Hypothalamus (tissue), 51 donors: ENCODE measurements at places on chromosomes 1 and 21.

- DNase-seq: no peak
These were observed 216.2 kb upstream of the RUNX1 start for GRCh38 chr21:35265170-35265877.

DNA sequence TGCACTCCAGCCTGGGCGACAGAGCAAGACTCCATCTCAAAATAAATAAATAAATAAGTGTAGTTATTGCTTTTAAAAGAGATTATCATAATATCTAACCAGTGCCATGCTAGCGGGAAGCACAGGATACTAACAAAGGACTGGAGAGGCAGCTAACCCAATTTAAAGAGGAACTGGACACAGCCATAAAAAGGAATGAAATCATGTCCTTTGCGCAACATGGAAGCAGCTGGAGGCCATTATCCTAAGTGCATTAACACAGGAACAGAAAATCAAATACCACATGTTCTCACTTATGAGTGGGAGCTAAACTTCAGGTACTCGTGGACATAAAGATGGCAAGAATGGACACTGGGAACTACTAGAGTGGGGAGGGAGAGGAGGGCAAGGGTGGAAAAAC lies 54.9 kb downstream of the TM2D1 start:
- DNase-seq: no peak

- DNase-seq: no peak
These were observed 4.1 kb upstream of the TIAM1 start for GRCh38 chr21:31348188-31348587.

- DNase-seq: no peak
These were observed 380 bp downstream of the MFN2 start for GRCh38 chr1:11980676-11980972.

DNA sequence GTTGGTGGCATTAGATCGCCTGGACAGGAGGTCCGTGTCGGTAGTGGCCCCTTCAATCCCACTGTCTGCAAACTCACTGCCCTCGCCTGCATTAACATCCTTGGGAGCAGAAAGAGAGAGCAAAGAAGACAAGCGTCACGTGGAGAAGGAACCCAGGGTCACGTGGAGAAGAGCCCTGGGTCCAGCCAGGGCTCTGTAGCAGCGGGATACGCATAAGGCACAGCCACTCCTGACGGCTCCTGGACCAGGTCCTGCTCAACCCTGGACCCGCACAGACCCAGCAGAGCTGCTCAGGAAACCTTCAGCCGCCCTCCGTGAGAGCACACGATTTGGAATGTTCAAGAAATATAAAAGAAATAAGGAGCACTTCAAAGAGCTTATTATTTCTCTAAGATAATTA lies 92.0 kb downstream of the TIAM1 start:
- no peak for DNase-seq

DNA sequence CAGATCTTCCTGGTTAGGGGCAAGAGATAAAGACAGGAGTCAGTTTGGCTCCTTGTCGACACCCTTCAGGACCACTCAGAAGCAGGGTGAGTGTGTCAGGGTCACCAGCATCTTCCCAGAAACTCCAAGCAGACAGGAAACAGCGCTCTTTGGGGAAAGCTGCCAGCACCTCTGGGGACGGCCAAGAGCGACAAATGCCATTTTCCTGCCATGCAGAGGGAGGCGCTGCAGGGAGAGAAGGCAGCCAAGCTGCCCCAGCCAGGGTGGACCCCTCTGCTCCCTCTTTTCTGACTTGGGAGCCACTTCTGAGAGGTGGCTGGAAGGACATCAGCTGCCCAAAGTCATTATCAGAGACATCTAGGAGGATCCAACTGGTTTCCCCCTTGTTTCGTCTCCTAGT lies 29.0 kb downstream of the SIM2 start:
- no peak for DNase-seq

- DNase-seq: no peak
These were observed 142.5 kb downstream of the HS2ST1 start for GRCh38 chr1:87056974-87057373.

DNA sequence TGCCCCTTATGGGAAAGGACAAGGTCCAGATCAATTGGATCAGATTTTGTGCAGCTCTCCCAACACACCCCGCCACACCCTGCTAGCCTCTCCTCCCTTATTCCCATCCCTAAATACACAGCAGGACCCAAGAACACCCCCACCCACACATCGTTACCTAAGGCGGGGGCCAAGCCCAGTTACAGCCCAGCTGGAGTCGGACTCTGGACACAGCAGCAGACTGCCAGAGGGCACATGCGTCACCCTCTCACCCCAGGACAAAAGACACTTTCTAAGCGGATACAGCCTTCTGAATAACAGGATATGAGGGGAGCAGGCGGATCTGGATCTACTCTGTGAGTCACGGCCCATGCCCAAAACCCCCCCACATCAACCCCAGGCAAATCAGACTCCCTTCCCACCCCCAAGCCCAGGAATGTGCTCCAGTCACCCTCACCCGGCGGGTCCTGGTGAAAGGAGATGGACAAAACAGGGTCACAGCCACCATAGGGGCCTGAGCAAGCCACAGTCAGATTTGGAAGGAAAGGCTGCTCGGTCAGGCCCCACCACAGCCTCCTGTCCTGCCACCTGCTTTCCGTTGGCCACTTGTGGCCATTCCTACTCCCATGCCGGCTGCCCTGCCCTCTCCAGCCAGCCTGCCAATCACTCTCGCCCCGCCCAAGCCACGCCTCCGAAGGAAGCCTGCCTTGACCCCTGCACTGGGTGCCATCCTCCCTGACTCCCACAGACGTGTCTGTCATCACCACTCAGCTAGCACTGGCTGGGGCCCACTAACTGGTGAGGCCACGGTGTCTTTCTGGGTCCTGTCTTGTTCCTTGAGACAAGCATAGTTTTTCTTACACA lies 4.0 kb downstream of the S100A16 start:
- DNase-seq: peak; percentile 62

DNA sequence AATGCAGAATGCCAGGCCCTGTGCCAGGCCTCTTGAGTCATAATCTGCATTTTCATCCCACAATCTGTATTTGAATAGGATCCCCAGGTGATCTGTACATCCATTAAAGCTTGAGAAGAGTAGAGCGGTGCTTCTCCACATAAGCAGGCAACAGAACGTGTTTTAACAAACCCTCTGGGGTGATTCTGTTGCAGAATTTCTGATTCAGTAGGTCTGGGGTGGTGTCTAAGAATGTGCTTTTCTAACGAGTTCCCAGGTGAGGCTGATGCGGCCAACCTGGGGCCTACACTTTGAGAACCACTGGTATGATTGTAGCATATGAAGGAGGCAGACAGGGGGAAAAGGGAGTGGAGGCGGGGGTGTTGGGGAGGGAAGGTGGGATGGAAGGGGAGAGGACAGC lies 78.4 kb upstream of the POU3F1 start:
- no peak for DNase-seq

DNA sequence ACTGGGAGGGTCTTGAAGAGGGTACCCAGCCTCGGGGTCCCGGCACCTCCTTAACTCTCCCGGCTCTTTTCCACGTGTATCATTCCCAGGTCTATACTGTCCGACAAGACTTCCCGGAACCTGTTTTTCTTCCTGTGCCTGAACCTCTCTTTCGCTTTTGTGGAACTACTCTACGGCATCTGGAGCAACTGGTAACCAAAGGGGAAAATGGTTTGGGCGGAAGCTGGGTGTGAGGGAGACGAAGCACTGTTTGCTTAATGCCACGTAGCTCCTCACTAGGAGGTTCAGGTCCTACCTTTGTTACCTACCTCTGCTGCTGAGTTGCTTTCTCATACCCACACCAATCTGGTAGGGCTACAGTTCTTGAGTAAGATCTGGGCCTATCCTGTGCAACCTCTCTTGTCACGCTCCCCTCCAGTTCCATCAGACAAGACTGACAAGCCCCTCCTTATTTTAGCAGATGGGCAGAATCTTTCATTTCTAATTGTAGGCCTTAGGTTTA lies 642 bp downstream of the SLC30A7 start:
- no peak for DNase-seq

DNA sequence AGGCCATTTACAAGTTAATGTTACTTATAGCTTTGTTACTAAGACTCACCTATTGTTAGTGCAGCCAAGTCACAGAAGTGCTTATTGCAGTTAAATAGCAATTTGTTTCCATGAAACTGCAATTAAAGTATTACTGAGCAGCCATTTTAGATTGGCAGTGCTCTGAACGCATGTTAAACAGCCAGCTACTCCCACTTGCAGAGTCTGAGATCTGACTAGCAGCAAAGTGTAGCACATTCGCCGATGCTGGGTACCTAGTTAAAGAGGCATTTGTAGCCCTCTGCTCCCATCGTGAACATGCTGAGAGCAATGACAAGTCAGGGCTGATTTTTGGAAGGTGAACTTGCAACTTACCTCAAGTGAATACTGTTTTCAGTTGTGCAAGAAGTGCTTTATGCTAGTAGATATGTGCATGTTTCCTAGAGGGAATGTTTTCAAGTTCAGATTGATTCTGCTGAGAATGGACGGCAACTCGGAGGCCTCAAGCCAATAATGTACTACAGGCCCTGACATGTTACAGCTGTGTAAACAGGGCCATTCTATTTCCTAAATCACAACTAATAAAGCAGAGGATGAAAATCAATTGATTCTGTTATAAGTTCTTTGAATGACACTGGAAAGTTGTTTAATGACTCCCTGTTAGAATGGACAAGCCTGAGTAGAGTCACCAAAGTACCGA lies 19.8 kb downstream of the LMO4 start:
- no peak for DNase-seq

- DNase-seq: no peak
These were observed 7.5 kb upstream of the LAMC2 start for GRCh38 chr1:183178545-183178944.

- DNase-seq: no peak
These were observed 88.9 kb upstream of the TNFSF4 start for GRCh38 chr1:173295995-173296394.

GRCh38 chr1:246404078-246404477 lies 103.0 kb downstream of the SMYD3 start:
- no peak for DNase-seq

DNA sequence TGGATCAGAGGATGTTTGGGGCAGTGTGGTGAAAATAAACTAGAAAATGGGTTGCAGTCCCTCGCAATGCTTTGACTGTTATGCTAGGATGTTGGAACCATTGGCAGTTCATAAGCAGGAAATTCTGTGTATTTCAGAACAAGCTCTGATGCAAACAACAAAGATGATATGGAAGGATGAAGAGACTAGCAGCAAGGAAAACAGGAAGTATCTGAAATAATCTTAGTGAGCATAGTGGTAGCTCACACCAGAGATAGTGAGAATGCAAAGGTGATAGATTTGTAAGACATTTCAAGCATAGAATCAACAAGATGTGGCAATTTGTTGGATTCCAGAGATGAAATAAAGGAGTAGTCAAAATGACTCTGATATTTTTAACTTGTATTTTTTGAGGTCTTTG lies 11.1 kb upstream of the RCC1 start:
- DNase-seq: no peak

DNA sequence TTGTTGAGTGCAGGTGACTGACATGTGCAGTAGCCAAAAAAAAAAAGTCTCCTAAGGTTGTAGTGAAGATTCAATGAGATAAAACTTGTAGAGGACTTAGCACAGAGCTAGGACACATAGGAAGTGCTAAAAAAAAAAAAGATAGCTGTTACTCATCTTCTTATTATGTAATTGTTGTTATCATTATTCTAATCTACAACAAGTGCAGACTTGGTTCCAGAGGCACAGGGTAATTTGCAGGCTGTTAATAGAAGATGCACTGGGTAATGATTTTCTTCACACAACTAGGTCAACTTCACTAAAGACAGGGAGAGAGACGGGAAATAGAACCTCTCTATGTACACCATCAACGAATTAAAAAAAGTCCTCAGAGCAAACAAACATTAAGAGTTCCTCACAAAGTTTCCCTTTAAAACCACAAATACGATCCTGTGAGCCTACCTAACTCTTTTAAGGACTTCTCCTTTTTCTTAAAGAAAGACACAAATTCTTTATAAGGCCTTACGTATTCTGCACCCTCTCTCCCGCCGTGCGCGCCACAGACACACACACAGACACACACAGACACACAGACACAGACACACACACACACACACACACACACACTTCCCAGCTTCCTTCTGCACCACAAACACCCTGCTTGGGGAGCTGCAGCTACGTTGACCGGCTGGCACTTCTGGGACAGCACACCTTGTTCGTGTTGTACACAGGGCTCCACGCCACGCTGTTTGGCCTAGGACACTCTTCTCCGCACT lies 49.8 kb upstream of the GADD45A start:
- no peak for DNase-seq

DNA sequence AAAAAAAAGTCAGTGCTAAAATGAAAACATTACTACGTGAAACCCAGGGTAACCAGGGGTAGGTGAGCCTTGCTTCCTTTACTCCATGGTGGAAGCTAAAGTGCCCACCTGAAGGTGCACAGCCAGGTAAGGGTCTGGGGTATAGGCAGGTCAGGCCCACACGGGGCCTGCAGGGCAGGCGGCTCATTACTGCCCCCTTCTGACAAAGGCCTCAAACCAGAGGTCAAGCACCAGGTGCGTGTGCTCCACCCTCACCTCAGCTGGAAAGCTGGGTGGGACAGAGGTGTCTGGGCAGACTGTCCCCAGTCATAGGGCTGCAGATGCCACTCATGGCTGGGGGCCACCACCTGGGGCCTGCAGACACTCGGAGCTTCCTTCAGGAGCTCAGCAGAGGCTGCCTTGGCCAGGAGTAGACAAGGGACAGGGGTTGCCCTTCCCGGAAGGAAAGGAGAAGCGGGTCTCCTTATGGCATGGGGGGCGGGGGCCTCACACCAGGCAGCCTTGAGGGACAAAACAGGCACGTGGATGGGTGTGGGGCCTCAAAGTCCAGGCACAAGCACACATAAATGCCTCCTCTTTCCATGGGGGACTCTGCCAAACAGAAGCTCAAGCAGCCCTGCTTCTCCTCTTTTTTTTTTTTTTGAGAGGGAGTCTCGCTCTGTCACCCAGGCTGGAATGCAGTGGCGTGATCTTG lies 36.2 kb downstream of the ACOT7 start:
- DNase-seq: no peak

- DNase-seq: no peak
These were observed 66.2 kb downstream of the PCNX2 start for GRCh38 chr1:233229288-233229687.

- no peak for DNase-seq
These were observed 24.2 kb upstream of the CD34 start for GRCh38 chr1:207935166-207935583.

DNA sequence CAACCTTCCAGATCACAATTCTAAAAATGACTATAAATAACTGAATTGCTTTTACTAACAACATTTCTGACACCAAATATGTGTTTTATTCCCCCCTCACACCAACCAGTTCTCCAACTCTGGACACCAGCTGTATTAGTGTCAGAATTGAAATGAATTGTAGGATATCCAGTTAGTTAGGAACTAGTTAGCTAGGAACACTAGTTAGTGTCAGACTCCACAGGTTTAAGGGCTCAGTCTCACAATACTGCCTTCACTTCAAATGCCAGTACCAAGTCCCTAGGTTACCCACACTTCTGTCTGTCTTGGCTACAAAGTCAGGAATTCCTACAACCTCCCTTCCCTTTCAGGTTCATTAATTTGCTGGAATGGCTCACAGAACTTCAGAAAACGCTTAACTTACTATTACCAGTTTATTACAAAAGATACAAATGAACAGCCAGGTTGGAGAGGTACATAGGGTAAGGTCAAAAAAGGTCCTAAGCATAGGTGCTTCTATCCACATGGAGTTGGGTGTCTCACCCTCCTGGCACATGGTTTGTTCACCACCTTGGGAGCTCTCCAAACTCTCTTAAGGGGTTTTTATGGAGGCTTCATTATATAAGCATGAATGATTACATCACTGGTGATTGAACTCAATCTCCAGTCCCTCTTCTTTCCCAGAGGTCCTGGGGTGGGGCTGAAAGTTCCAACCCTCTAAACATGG lies 4.2 kb downstream of the STXBP3 start:
- no peak for DNase-seq

GRCh38 chr1:143735764-143736461 lies 235.9 kb downstream of the FAM72C start:
- peak; percentile 5 for DNase-seq

GRCh38 chr1:18631496-18632217 lies 1.0 kb downstream of the PAX7 start:
- no peak for DNase-seq
